ENCODE measurements at places on chromosomes 6 and 20.

DNA sequence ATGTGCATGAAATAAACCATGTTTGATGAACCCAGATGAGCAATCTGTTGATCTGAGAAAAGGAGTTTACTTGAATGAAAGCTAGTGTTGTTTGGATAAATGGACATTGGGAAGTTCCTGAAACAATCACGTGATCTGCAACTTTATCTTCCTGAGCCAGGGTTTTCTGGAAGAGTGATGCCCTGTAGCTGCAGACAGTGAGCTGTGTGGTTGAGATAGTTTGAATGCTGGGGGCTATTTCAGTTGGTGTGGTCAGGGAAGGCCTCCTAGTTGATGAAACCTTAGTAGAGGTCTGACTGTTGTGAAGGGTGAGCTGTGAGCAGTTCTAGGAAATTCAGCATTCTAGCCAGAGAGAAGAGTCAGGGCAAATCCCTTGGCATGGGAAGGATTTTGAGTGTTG lies 643.7 kb downstream of the UTRN start:
- DNase-seq, result no peak

DNA sequence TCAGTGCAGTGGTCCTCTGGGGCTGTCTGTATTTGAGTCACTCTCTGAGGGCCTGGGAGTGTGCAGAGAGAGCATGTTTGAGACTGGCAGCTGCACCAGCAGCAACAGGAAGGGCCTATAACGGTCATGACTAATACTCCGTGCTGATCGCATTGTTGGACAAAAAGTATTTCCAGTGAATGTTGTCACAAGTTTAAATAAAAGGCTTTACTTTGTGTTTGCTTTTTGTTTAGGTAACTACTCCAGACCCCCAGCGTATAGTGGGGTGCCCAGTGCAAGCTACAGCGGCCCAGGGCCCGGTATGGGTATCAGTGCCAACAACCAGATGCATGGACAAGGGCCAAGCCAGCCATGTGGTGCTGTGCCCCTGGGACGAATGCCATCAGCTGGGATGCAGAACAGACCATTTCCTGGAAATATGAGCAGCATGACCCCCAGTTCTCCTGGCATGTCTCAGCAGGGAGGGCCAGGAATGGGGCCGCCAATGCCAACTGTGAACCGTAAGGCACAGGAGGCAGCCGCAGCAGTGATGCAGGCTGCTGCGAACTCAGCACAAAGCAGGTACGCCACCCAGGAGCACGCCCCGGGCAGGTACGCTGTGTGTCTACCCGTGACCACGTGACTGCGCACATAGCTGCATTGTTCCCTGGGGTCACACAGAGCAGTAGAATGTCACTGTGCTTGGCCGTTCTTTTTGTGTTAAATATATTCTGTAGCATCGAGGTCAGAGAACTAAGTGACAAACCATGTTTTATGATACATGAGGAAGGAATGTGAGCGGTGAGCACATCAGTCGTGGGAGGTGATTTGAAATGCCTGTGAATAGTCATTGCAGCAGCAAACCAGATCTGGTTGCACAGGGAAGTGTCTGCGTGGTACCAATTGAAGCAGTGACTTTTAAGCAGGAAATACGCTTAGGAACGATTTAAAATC lies 174.7 kb downstream of the TMEM242 start:
- peak; percentile 94 for DNase-seq

GRCh38 chr20:5160882-5161281 lies 34.1 kb downstream of the CDS2 start:
- DNase-seq, result no peak

- DNase-seq, result no peak
These were observed 16.3 kb upstream of the PDE10A start for GRCh38 chr6:165679326-165679725.

GRCh38 chr6:31353384-31353945 lies 3.5 kb downstream of the HLA-B start:
- no peak for DNase-seq

DNA sequence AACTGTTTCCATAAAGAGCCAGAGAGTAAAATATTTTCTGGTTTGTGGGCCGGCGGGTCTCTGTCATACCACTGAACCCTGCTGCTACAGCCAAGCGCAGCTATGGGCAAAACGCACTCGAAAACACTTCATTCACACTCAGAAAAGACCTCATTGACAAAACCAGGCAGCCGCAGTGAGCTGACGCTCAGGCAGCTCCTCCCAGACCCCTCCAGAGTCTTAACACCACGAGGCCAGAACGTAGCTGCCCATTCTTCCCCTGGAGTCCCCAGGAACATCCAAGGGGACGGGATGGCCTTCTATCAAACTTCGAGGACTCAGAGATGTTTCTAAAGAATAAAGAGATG lies 35.6 kb upstream of the ZBP1 start:
- no peak for DNase-seq

- DNase-seq, result peak; percentile 44
These were observed 5.3 kb downstream of the SFTA2 start for GRCh38 chr6:30926644-30927043.

GRCh38 chr6:135871878-135872277 lies 20.4 kb downstream of the PDE7B start:
- no peak for DNase-seq

- no peak for DNase-seq
These were observed 116.6 kb upstream of the RNF24 start for GRCh38 chr20:4131911-4132310.

DNA sequence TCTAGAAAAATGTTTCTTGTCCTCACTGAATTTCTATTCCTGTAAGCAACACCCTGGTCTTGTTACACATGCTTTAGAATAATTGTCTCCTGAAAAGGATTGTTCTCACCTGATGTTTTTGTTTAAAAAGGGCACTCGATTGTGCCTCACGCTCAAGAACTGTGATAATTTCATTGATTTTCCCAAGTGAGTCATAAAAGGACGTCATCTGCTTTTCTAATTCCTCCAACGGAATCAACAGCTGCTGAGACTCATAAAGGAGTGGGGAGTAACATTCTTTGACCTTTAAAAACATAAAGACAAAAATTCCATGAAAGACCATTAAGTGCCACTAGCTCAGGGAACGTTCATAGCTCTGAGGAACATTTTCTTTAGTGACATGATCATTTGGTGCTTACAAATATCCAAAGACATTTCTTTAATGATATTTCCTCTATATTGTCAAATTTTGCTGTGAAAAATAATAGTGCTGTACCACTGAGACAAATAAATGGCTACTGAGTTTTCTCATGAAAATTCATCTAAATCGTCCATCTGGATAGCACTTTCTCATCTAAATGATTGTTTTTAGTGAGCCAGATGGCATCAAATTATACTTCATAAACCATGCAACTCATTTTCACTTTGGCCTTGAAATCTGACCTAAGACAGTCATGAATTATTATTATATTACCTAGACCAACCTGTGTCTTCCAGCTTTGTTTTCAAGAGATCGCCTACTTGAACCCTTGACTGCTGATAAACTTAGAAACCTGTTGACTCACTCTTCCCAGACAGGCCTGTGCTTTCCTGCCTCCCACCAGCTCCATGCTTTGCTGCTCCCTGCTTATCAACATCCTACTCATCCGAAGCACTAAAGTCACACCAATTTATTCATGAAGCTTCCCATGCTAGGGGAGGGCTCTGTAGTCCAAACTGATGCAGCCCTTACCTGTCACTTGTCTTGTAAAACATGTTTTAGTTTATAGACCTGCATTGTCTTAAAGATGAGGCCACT lies 178.2 kb downstream of the SYNE1 start:
- no peak for DNase-seq

DNA sequence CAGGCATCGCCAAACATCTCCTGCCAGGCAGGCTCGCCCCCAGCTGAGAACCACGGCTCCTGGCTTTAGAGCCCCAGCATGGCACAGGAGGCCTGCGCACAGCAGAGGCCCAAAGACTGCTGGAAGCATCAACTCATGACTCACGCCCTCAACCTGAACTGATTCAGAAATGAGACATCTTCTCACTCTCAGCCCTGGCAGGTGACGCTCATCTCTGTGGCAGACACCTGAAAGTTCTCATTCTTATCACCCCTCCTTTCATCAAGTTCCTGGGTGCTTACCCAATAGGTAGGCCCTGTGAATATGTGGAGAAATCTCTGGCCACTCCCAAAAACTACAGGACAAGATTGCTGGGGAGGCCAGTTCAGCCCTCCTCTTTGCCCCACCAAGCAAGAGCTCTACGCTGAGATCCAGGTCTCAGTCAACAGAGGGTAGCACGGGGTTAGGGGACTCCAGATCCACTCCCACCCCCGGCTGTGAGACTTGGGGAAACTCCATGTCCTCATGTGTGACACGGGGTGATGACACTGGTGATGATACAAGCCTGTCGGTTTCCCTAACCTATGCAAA lies 11.3 kb downstream of the NFATC2 start:
- DNase-seq, result peak; percentile 97

- no peak for DNase-seq
These were observed 3.8 kb downstream of the ULBP1 start for GRCh38 chr6:149967591-149967990.

DNA sequence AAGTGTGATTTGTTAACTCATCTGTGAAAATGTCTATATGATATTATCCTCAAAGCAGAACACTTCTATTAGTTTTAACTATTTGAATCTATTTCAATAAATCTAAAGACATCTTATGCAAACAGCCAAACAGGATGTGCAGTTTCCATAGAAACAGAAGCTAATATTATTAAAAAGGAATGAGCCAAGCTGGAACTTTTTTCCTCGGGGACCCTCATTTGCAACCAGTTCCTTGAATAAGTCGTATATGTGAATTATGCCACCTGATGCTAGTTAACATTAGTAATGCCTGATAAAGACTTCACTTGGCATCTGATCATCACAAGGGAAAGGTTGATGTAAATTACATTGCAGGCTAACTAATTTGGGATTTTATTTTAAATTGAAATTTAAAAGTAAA lies 216.9 kb upstream of the SMLR1 start:
- no peak for DNase-seq

- no peak for DNase-seq
These were observed 49.4 kb upstream of the NFATC2 start for GRCh38 chr20:51591871-51592270.

- no peak for DNase-seq
These were observed 104.7 kb upstream of the CEP85L start for GRCh38 chr6:118755941-118756646.
